ENCODE measurements at places on chromosomes 2 and 18. TPM values are rescaled to one million over a fixed set of nuclear protein-coding genes. Genes with fewer than 3 reads are reported as not detected.

DNA sequence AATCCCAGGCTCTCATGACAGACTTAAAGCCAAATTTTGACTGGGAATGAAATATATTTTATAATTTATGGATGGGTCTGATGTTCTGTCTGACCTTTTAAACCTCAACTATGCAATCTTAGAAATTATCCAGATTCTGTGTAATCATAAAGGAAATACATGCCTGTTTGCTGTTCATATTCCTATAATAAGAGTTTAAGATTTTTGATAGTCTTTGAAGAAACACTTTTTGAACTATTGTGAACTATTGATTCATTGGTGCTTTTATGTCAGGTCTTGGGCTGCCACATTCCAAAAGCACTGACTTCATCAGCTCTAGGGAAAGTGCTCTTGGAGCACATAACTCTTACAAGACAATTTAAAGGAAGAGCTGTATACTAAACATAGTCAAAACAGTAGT lies 64.2 kb downstream of the CCDC150 start:
- no peak for DNase-seq

- DNase-seq, result no peak
Observed at GRCh38 chr18:30903566-30903965, 139.0 kb downstream of the DSC3 start.

GRCh38 chr2:68290901-68291300 lies 28.8 kb downstream of the CNRIP1 start:
- no peak for DNase-seq

- no peak for DNase-seq
Observed at GRCh38 chr18:58788971-58789875, 75.5 kb upstream of the ZNF532 start.

GRCh38 chr2:106138543-106139237 lies 55.4 kb downstream of the UXS1 start:
- DNase-seq, result no peak

GRCh38 chr2:174711206-174711605 lies 53.1 kb downstream of the CHRNA1 start:
- DNase-seq, result no peak

- no peak for DNase-seq
Observed at GRCh38 chr2:26162963-26163362, 9.9 kb upstream of the GAREM2 start.

- DNase-seq, result no peak
Observed at GRCh38 chr2:192888109-192888508, 693.4 kb upstream of the TMEFF2 start.

GRCh38 chr2:176120364-176121189 lies 1.9 kb upstream of the HOXD9 start:
- no peak for DNase-seq

GRCh38 chr2:36741188-36741837 lies 44.8 kb downstream of the VIT start:
- DNase-seq, result no peak

- DNase-seq, result peak; percentile 29
Observed at GRCh38 chr18:46917108-46917802, at the start of the genes KATNAL2 and PIAS2. KATNAL2 (plus strand) TSS chr18:46917602; CDS start chr18:46946873, 29,271 bp downstream. PIAS2 (minus strand) TSS chr18:46917507; CDS start chr18:46917345, 162 bp downstream.

DNA sequence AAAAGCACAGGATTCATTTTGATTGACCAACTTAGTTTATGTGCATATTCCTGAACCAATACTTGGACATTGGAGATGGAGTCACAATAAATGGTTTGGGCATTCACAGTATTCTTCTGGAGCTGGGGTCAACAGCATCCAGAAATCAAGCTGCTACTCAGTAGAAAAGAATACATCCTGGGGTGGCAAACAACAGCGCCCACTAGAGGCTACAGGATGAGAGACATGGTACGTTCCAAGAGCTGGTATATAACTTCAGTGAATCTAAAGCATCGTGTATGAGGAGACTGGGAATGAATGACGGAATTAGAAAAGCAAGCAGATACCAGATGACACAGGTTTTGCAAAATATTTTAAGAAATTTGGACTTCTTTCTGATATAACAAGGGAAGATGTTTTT lies 142.9 kb upstream of the FIGN start:
- no peak for DNase-seq

C2orf78 gene
- total RNA-seq, result not detected

RESP18 gene
- not detected for total RNA-seq

REG3A gene
- not detected for total RNA-seq

CLIP4 gene
- total RNA-seq, result 45.4 TPM

NGEF gene
- total RNA-seq, result 1.1 TPM

DLX2 gene
- not detected for total RNA-seq

SLC9A4 gene
- not detected for total RNA-seq

TGIF1 gene
- total RNA-seq, result 99.1 TPM

Data from omental fat pad (tissue), 4 donors.